GM10248 (cell line): ENCODE measurements at places on chromosomes 6 and 20.

- DNase-seq: no peak
These were observed 120.1 kb downstream of the TCP11 start for GRCh38 chr6:35021004-35021403.

- DNase-seq: peak; percentile 83
These were observed 16.1 kb downstream of the BPIFB1 start for GRCh38 chr20:33299111-33299603.

DNA sequence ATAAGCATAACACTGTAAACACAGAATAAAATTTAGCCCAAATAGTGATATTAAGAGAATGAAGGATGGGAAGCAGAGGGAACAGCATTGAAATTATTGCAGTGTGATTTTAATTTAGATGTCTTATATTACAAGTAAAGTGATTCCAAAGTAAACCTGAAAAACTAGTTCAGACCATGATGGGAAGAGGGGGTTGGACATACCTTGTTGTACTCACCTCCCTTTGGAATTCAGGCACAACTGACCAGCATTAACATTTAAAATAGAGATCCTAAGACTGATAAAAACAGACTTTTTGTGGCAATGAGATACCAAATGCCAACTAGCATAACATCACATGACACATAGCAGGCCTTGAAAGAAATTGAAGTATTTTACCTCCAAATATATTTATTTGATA lies 262.6 kb upstream of the PRND start:
- DNase-seq: no peak

- peak; percentile 36 for DNase-seq
These were observed 10.2 kb upstream of the CST5 start for GRCh38 chr20:23889775-23890187.

DNA sequence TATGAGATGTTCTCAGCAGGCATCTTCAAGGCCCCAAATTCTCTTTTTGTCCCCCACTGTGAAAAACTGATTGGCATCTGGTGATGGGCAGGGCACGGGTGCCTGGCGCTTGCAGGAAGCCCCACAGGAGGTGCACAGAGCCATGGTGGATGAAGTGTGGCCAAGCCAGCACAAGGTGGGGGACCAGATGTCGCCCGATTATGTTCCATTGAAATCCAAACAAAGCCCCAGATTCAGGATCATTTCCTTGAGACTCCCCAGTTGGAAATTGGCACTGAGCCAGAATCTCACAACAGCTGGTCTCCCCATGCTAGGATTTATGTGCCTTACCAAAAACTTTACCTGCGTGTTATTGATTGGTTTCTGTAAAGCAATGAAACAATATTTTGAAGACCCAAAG lies 186.1 kb downstream of the ADAT2 start:
- no peak for DNase-seq

- no peak for DNase-seq
These were observed 320.5 kb downstream of the DHX35 start for GRCh38 chr20:39282619-39283092.

DNA sequence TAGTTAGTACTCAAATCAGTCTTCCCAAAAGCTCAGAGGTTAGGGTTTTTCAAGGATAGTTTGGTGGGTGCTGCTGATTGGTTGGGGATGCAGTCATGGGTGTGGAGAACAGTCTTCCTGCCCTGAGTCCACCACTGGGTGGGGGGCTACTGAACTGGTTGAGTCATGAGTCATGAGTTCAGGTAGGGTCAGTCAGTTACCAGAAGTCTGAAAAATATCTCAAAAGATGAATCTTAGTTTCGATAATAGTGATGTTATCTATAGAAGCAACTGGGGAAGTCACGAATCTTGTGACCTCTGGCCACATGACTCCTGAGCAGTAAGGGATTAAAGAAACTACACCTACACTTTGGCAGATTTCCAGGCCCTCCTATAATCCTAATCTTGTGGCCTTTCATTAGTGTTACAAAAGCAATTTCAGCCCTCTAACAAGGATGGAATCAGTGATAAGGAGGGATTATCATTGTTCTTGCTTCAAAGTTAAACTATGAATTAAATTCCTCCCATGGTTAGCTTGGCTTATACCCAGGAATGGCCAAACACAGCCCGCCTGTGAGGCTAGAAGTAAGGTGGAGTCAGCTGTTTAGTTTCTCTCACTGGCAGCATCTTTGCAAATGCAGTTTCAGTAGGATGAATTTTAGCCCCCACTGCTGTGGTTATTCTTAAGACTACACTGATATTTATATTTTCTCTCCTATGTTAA lies 33.3 kb upstream of the NKAIN2 start:
- no peak for DNase-seq

DNA sequence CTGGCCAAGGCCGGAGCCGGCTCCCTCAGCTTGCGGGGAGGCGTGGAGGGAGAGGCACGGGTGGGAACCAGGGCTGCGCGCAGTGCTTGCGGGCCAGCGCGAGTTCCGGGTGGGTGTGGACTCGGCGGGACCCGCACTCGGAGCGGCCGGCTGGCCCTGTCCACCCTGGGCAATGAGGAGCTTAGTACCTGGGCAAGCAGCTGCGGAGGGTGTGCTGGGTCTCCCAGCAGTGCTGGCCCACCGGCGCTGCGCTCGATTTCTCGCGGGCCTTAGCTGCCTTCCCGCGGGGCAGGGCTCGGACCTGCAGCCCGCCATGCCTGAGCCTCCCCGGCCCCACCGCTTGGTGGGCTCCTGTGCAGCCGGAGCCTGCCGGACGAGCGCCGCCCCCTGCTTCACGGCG lies 91.4 kb upstream of the MAN1A1 start:
- DNase-seq: no peak

- DNase-seq: no peak
These were observed 212.7 kb upstream of the PLN start for GRCh38 chr6:118335325-118335816.

DNA sequence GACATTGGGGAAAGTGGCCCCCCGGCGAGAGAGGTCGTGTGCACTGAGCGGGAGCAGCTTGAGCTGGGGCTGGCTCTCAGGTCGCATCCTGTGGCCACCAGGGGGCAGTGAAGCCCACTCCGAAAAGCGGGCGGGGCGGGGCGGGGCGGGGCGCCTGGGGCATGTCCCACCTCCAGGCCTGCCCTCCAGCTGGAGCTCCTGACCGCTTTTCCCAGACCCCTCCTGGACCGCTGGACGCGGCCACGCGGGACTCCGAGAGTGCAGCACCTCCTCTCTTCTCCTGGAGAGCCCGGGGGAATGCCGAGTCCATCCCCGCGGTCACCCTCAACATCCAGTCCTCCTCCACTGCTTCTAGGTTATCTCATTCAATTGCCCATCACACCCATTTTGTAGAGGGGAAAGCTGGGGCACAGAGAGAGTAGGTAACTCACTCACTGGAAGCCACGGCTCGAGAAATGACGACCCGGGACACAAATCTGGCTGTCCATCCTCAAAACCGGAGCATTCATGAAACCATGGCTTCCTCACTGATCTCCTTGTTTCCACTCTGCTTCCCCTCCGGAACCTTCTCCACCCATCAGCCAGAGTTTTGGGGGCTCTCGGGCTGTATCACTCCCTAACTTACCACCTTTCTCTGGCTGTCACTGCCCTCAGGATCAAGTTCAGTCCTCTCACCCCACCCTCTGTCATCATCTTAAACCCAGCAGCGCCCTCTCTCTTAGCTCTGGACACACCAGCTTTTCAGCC lies 24.1 kb downstream of the COX4I2 start:
- peak; percentile 91 for DNase-seq

- no peak for DNase-seq
These were observed 2.0 kb downstream of the ATXN1 start for GRCh38 chr6:16759181-16759645.

- DNase-seq: no peak
These were observed 164.8 kb downstream of the BACH2 start for GRCh38 chr6:90131614-90132423.
